NCI-H1092 (cell line): ENCODE measurements at places on chromosomes 1 and 21.

- no peak for DNase-seq
Observed at GRCh38 chr1:161106431-161106830, 8.3 kb downstream of the KLHDC9 start.

DNA sequence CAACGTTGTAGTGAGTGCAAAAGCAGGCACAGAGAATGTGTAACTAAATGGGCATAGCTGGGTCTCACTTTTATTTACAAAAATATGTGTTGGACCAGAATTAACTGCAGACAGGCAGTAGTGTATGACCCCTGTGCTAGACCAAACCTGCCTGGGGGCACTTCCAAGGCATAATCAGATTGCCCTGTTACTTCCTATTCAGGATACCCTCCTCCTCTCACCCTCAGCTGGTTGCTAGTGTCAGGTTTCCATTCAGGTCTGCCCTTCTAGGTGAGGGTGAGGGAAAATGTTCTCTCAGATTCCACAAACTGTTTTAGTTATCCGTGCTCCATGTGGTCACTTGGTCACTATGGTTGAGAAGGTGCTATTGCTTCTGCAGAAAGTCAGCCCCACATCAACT is 387.3 kb downstream of the LMX1A start:
- DNase-seq, result no peak

DNA sequence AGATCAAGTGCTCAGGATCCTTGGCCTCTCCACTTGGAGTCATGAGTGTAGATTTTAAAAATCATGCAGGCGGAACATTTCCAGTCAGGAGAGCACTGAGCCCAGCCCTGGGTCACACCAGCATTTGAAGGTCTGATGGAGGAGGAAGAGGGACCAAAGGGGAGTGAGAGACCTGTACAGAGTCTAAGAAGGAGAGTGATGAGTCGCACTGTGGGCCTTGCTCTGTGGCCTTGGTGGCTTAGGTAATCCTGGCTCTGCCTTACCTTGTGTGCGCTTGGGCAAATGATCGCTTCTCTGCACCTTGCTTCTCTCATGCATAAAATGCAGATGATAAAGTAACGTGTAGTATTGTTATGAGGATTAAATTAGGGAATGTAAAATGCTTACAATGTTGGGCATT is 225.3 kb downstream of the SDCCAG8 start:
- DNase-seq, result no peak

DNA sequence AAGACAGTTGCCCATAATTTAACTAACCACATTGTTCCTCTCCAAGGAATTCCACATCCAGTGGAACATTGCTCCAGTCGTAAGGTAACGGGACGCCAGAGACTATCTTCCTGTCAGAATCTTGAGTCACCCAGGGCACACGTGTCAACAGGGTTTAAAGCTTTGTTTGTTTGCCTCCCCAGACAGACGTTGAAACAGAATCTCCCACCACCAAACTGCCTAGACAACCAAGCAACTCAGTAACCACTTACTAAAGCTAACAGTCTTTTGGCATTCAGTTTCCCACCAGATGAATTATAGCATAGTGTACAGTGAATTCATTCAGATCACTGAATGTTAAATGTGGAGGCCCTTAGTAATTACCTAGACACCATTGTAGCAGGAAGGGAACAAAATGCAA is 439.5 kb downstream of the PLPP3 start:
- DNase-seq, result no peak

GRCh38 chr1:44016890-44017400 is 14.3 kb downstream of the SLC6A9 start:
- DNase-seq, result no peak
